ENCODE measurements at places on chromosomes 3 and 15. TPM values are rescaled to one million over a fixed set of nuclear protein-coding genes. Genes with fewer than 3 reads are reported as not detected.

PRR20G gene
- not detected for total RNA-seq

- DNase-seq, result no peak
These were observed 21.2 kb upstream of the IL16 start for GRCh38 chr15:81175496-81175895.

GRCh38 chr15:72456684-72457083 lies 17.4 kb upstream of the ARIH1 start:
- no peak for DNase-seq

GRCh38 chr15:42144841-42145375 lies 11.5 kb downstream of the PLA2G4F start:
- DNase-seq, result no peak

Measured in tongue (tissue), 3 donors.